ENCODE measurements at places on chromosomes 7 and 10.

DNA sequence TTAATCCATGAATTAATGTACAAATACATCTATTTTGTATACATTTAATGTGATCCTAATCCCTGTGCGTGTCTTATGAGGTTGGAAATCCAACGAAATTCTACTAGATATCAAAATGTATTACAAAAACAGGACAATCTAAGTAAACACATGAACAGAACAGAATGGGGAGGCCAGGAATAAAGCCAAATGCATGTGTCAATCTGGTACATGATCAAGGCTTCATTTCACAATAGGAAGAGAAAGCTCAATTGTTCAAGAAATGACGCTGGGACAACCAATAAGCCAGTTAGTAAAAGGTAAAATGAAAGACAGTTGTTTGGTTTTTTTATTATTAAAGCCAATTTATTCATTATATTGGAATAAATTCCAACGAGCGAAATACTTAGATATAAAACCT lies 83.0 kb downstream of the COL13A1 start:
- DNase-seq, result no peak

GRCh38 chr7:29327455-29327854 lies 132.9 kb downstream of the CHN2 start:
- DNase-seq, result no peak

DNA sequence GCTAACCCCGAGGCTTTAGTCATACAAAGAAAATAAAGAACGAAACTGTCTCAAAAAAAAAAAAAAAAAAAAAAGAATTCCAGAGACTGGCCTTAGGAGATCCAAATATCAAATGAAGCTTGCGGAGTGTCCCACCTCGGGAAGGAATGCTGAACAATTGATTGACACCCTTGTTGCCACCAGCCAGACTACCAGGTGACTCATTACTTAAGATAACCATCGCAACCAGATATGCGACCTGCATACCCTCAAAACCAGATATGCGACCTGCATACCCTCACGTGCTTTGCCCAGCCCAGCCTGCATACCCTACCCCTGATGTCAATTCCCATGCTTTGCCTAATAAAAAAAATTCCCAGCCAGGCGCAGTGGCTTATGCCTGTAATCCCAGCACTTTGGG lies 2.7 kb upstream of the PRKRIP1 start:
- no peak for DNase-seq

- no peak for DNase-seq
Measured at GRCh38 chr10:63919575-63920279, 398.5 kb downstream of the REEP3 start.

GRCh38 chr10:124942317-124943169 lies 620 bp downstream of the ZRANB1 start:
- DNase-seq, result no peak

GRCh38 chr10:124279882-124280281 lies 138.8 kb downstream of the OAT start:
- DNase-seq, result no peak

DNA sequence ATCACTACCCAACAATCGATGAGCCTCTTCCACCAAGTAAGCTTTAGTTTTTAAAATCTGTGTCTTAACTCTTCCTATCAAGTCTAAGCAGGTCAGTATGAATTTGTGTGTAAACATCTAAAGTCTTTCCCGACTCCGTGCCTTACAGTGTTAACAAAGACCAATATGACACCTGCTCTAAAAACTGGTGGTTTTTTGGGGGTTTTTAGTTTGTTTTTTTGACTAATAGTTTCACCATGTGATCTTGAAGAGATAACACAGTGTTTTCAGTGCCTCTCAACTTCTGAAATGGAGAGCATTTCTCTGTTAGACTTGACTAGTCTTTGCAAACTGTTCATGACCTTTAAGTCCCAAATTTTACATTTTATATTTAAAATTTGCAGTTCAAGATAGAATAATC lies 132.0 kb upstream of the STK17A start:
- DNase-seq, result no peak

DNA sequence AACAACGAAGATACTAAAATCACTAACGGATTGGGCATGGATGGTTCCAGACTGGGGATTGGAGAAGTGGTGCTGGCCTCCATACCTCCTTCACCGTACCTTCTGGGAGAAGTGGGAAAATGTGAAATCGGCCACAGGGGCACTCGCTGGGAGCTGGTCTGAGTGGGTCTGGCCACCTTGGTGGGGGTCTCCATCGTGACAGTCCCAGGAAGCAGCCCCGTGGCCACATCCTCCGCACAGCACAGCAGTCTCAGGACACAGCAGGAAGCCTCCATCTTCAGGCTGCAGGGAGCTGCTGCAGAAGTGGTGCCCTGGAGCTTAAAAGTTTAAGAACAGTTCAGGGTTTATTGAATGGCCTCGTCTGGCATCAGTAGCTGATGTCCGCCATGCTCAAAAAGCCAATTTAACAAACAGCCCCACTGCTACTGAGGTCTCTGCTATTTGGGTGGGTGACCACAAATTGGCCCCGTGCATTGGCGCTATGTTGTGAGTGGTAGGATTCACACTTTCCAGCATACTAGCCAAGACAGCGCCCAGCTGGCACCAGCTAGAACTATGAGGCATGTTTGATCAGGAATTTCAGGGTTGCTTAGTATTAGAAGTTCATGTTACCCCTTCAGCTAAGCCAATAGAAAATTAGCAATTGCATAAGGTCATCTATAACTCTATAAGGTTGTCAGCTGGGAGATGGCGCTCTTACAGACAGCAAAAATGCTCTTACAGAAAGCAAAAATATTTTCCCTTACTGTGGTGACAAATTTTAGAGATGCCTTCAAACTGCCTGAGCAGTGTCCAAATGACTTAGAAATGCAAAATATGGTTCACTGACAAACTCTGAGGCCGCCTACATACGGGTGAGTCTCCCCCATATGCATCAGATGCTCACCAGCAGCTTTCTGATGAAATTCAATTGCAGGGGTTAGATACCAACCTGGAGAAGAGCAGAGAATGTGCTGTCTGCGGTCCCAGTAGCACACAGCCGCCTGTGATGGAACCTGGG lies 17.0 kb downstream of the PKD1L1 start:
- no peak for DNase-seq
